ENCODE measurements at places on chromosomes 2 and 18. TPM values are rescaled to one million over a fixed set of nuclear protein-coding genes. Genes with fewer than 3 reads are reported as not detected.

The CNGA3 gene
- not detected for total RNA-seq

The CCDC178 gene
- total RNA-seq: not detected

The MEP1B gene
- not detected for total RNA-seq

The FSIP2 gene
- 0.35 TPM for total RNA-seq

The PLCD4 gene
- 0.36 TPM for total RNA-seq

The NETO1 gene
- not detected for total RNA-seq

The TRIB2 gene
- 2.6 TPM for total RNA-seq

The SESTD1 gene
- total RNA-seq: 16.0 TPM

The PDK1 gene
- 77.2 TPM for total RNA-seq

The TBR1 gene
- 0.04 TPM for total RNA-seq

The EFHD1 gene
- total RNA-seq: 0.29 TPM

DNA sequence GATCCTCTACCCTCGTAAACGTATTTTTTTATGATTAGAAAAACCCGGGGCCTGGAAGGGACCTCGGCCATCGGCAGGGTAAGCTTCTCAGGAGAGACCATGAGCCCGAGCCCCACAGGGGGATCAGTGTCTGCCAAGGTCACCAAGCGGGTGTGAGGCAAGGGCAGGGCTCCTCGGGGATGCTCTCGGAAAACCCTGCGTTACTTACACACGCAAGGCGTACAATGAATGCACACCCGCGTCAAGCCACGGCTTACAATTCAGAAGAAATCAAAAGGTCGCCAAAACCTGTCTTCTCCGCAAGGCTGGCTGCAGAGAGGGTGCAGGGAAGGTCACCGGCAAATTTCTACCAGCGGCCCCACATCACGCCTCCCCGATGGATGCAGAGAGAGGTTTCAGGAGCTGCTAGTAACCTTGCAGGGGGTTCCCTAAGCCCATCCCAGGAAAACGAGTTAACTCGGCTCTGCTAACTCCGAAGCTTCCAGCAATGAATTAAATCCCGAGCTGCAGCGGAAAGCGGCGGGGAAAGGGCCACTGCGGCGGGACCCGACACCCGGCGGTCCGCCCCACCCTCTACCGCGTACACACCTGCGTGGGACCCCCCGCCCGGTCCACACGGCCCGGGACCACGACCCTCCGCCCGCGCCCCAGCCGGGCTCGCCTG lies 638 bp downstream of the ST3GAL5 start:
- peak; percentile 59 for DNase-seq

DNA sequence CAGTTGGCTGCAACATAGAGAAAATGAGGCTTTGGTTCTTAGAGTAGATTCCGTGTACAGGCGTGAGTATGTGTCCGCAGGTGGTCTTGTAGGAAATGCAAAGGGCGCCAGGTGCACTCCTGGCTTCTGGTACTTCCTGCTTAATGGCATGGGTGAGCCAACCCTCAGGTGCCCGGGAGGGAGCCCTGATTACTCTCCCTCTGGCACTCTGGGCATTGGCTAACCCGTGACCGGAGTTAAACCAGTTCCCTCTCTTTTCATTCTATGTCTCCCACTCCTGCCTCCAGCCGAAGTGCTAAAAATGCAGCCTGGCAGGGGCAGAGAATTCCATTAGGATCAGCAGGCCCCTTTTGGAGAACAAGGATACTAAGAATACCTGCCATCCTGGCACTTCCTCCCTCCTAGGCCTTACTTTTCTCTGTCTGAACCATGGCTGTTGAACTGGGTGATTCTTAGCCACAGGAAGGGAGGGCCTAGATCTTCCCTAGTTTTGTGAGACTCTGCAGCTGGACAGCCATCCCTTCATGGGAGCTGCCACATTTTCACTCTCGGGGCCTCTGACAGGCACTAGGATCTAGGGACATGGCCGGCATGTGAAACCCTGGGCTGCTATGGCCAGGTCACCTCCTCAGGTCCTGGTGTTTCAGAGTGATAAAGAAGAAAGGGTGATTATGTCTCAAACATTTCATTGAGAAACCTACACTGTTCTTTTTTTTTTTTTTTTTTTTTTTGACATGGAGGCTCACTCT lies 6.5 kb downstream of the MERTK start:
- DNase-seq: no peak

DNA sequence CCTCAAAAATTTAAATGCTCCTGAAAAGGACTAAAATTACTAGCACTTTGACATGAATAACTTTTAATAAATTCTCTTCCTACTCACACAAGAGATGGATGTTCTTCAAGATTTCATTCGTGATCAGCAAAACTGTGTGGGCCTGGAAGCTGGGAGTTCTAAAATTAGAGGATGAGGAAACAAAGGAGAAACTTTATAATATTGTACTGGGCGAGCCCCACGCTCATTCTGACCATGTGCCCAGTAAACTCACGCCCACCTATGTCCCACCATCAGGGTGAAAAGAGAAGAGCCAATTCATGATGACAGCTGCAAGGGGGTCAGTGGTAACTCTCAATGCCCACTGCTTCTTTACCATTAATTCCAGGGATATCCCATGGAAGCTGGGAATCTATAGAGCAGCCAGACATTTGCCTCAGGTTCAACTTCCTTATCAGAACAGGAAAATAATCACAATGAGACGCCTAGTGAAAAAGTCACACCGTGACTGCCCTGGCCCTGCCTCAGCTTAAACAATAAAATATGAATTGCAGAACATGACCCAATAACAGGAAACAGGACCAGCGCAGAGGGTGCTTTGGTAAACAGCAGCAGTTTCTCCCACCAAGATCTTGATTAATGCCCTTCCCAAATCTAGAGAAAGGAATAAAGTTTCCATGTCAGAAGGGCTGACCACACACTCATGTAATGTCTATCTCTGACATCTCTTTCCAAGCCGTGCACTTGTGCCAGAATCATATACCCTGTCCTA lies 438.6 kb downstream of the TXNL1 start:
- DNase-seq: no peak

DNA sequence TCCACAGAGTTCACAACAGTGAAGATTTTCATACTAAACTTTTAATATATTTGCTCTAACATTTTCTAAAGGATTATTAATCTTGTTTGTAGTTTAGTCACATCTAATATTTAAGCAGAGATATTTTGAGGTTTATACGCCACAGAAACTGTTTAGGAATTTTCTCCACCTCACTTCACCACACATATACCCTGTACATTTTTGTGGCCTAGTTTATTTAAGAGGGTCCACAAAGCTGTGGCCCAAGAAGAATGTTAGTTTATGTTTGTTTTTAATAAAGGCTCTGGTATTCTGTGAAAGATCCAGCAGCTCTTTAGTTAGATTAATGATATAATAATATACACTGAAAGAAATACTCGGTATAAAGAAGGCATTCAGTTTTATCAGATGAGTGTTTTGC lies 132.7 kb upstream of the TTC27 start:
- DNase-seq: no peak

DNA sequence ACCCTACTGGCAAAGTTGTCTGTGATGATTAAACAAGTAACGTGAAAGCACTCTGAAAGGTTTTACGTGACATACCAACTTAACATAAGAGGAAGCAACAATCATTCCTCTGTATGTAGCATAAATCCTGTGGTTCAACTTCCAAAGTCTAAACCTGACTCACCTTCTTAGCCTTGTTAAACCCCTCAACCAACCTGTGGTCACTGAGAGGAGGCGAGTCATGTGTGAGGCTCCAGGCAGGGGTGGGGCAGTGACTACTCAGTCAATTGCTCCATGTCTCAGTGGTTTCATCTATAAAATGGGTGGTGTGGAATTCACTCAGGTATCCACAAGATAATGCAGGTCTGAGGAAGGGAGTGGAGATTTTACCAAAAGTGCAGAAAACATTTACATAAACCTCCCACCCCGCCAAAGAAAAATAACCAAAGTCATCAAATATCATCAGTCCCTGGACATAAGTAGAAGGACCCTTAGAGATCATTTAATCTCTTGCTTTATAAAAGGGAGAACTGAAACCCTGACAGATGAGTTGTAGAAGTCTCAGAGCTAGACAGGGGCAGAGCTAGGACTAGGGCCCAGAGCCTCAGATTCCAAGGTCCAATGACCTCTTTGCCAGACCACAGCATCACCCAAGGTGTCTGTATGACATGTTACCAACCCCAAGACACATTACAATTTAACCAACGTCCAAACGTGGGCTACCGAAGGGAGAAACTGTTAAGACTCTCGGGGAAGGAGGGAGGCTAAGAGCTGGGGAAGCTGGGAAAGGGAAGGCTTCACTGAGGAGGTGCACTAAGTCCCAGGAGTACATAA lies 3.7 kb upstream of the PCBP1 start:
- DNase-seq: peak; percentile 61

- DNase-seq: no peak
These were observed 31.8 kb upstream of the TNFAIP6 start for GRCh38 chr2:151325581-151326095.

- no peak for DNase-seq
These were observed 35.0 kb downstream of the ALPK2 start for GRCh38 chr18:58593938-58594337.

DNA sequence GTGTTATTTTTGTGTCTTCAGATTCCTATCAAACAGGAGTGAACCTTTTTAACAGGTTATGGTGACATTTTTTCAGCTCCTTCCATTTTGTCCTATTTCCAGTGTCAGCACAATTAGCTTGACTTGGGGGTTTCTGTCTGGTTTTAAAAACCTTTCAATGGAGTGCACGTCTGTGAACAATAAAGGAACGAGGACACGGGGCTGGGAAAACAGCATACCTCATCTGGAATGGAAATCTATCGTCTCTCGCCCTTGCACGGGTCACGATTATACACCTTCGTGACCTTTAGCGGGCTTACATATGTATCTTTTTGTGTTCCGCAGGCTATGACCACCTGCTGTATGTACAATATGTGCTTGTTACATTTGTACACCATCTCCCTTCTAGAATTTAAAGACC lies 2.3 kb upstream of the ZNF532 start:
- DNase-seq: no peak

- DNase-seq: no peak
These were observed 67.1 kb upstream of the YWHAQ start for GRCh38 chr2:9697909-9698308.

DNA sequence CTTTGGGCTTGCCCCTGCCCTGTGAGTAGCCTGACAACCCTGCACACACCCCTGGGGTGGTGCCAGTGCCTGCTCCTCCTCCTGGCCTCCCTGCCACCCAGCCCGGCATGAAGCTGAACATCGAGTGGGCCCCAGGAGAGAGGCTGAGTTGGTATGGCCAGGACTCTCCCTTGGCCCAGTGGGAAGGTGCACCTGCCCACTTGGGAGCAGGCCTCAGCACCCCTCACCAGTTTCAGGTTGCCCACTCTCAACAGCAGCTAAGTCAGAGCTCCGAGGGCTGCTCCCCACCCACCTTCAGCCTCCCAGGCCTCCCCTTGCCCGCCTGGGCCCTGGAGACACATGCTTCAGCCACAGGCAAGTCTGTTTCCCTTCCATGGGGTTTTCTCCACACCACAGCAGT lies 203.1 kb downstream of the KLHL29 start:
- DNase-seq: no peak

DNA sequence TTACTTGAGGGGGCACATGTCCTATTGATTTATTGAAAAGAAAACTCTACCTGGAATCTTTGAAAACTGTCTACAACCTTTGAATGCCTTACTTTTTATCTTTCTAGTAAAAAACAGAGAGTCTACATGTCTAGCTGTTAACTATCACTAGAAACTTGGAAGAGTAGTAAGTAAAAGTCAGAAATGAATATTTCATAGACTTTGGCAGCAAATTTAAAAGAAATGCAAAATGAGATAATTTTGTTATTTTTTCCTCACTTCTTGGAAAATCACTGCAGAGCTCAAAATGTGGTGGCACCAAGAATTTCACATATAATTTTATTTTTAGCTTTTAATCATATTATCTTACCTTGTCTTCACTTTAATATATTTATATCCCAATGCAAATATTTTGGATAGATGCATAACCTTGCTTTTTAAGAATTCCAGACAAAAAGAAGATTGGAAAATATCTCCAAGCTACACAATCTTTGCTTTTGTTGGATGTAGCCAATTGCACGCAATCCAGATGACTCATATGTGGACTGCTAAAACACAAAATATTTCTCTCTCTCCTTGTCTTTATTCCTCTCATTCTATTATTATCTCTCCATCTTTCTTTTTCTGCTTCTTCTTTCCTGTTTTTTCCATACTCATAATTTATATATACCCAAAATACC lies 92.2 kb upstream of the DSEL start:
- DNase-seq: no peak

DNA sequence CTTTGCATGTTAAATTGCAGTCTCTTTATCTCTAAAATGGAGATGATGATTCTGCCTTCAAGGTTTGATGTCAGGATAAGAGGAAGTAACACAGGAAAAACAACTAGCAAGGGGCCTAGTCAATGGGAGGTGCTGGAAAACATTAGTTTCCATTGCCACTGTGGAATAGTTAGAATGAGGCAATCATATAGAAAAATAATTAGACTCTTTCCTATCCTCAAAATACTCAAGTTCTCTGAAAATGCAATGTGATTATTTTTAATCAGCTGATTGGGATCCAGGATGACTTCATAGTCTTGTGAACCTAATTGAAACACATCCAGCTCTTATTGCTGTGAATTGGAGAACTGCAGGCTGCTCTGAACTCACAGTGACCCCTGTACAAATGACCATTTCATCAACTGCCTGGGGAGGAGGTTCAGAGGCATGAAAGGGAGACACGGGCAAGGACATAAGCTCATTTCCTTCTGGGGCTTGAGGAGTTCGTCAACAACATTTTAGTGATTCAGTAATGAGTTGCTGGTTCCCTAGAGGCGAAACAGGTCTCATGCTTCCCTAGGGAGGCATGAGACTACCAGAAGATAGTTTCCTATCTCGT lies 422.5 kb downstream of the LPIN1 start:
- DNase-seq: no peak

GRCh38 chr2:218658671-218659257 lies 659 bp downstream of the ZNF142 start:
- DNase-seq: peak; percentile 48

DNA sequence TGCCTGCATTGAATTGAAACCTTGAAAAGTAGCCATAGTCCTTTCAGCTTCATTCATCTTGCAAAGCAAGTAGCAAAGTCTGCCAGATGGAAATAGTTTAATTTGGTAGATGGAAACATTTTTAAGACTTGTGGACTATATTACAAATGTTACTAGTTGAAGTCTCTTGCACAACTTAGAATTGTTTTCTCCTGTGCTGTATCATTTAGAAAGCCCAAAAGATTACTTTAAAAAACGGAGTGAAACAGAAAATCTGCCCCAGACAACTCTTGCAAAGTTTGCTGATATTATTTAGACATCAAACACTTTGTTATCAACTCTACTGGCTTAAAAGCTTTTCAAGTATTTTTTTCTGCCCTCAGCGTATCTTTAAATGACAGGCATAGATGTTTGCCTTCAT lies 335.0 kb downstream of the RPRM start:
- no peak for DNase-seq

GRCh38 chr2:15825276-15825980 lies 114.9 kb upstream of the MYCN start:
- DNase-seq: no peak
